T-helper 9 cell (primary cell): ENCODE measurements at places on chromosomes 5 and 9.

DNA sequence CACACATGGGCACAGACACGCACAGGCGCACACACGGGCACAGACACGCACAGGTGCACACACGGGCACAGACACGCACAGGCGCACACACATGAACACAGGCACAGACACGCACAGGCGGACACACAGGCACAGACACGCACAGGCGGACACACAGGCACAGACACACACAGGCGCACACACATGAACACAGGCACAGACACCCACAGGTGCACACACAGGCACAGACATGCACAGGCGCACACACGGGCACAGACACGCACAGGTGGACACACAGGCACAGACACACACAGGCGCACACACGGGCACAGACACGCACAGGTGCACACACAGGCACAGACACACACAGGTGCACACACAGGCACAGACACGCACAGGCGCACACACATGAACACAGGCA lies 312.8 kb upstream of the IRX1 start:
- DNase-seq: no peak

DNA sequence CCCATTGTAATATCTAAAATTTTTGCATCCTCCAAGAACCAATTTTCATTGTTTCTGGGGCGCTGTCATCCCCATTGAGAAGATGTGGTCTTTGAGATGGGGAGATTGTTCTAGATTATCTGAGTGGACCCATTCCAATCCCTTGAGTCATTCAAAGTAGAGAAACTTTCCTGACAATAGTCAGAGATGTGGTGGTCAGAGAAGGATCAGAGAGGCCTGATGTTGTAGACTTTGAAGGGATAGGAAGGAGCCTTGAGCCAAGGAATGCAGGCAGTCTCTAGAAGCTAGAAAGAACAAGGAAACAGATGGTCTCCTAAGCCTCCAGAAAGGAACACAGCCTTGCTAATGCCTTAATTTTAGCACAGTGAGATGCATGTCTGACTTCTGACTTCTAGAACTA lies 80.4 kb downstream of the TEK start:
- no peak for DNase-seq

DNA sequence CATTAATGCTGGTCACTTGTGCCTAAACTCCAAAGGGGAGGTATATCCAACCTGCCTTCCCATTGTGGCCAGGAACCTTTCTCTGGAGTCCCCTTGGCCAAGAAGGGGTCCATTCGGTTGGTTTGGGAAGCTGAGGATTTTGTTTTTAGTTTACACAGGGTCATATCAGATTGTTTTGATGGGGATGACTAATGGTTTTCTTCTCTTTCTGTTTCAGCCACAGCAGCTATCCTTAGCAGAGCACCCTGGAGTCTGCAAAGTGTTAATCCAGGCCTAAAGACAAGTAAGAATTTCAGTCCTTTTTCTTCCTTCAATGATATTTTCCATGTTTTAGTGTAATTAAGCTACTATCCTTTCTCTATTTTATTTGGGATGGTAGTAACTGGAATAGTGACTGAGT lies 127.8 kb upstream of the CCDC152 start:
- DNase-seq: no peak

GRCh38 chr9:14488421-14489190 lies 174.7 kb upstream of the NFIB start:
- DNase-seq: no peak

DNA sequence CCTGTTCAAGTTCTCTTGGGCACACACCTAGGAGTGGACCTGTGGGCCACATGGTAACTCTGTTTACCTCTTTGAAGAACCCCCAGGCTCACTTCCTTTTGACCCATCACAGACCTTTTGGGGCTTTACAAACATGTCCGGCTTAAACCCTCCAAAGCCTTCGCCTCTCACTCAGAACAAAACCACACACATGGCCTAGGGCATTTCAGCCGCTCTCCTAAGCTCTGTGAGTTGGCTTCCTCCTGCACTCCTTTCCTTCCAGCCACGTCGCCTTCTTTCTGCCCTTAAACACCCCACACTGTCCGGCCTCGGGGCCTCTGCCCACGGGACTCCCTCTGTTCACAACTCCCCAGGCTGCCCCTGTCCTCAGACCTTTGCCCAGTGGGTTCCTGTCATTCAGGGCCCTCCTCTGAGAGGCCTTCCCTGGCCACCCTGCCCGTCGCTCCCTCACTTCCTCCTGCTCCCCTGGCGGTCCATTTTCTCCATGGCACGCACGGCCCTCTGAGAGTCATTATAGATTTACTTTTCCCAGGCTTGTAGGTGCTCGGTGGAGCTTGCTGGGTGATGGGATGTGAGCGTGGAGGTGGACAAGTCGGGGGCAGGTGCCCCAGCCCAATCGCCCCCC lies 1.9 kb downstream of the DOK3 start:
- DNase-seq: no peak

- no peak for DNase-seq
Observed at GRCh38 chr5:179797741-179798140, 4.0 kb downstream of the LTC4S start.

DNA sequence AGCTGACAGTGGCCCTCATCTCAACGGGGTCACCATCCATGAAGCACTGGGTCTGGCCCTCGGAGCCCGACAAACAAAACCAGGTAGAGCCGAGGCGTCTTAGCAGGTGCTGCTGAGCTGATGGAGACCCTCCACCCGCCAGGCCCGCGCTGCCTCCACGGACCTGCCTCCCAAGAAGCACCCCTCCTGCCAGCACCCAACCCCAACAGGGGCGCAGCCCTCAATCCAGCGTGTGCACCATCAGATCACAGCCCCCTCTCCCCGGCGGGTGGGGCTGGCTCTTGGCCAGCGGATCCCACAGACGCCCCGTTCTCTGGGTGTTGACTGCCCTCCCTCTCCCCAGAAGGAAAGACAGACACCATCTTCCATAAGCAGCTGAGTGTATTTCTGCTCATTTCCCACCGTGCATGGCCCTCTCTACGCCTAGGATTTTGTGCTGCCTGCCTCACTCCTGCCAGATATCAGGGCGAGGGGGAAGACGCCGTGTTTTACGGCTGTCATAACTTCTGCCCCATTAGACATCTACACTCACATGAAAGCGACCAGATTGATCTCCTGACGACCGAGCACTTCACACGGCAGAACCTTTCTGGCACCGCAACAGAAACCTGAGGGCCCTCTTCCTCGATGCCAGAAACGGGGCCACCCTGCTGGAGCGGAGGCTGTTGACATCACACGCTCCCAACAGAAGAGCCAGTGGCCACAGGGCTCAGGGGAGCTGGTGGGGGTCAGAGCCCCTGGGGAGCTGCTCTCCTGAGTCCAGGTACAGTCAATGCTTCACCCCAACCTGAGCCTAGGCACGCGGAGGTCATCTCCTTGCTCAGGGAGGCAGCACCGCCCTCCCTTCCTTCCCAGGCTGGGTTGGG lies 12.4 kb downstream of the NACC2 start:
- no peak for DNase-seq

DNA sequence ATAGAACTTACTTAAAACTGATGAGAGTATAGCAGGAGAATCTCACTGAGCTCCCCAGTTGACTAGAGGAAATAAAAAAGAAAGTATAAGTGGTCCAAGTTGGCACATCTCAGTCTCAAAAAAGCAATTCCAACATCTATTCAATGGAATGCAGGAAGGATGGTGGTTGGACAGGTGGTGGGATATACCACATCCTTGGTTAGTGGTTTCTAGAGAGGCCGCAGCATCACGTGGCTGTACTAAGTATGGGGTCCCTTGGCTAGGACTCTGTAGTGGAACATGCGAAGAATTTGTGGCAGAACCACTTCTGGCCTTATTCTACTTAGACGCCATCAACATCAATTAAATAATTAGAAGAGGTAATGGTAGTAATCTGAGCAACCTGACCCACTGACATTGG lies 232.4 kb downstream of the SAXO1 start:
- no peak for DNase-seq

GRCh38 chr5:151738125-151738848 lies 20.1 kb downstream of the ATOX1 start:
- no peak for DNase-seq

DNA sequence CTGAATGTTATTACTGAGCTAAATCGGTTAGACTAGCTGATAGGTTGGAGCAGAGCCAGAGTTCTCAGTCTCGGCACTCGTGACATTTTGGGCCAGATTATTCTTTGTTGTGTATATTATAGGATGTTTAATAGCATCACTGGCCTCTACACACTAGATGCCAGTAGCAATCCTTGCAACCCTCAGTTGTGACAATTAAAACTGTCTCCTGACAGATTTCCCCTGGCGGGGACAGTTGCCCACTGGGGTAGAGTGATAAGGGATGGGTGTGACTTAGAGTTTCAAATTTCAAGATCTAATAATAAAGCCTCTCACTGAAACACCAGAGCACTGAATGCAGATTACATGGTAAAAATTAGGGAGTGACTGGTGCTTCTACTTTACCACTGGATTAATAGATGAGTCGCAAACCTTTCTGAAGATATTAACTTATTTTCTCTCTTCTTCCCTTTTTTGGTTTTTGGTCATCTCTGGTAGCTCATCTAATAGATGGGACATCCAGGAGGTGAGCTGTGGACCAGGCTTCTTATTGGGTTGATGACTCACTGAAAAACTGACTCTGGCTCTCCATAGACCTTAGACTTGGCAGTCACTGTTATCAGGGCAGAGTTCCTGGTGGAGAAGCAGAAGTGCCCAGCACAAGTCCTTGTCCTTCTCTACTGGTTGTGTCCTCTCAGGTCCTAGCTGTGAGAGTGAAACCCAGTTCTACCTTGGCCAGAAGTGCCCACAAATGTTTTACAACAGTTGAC lies 150.3 kb downstream of the UNC13B start:
- no peak for DNase-seq

DNA sequence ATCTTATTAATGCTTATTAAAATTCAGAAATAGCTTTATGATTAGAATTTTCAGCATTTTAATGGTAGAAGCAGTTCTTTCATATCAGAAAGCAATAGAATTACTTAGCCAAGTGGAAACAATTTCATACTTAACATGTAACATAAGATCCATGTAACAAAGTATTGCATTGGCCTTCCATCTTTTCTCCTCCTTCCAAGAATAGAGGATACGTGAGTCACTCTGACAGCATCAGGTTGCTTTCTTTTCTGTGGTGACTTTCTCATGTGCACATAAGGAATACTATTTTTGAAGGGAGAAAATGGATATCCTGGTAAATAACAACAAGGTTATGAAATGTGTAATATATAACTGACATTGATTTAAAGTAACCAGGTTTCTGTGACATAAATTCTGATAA lies 272.2 kb downstream of the ANXA1 start:
- no peak for DNase-seq

GRCh38 chr5:53900677-53901076 lies 340.2 kb downstream of the NDUFS4 start:
- no peak for DNase-seq
